Suprapubic skin (tissue), 4 donors: ENCODE measurements at places on chromosomes 3 and 15.

- DNase-seq: no peak
These were observed 167.6 kb upstream of the ST8SIA2 start for GRCh38 chr15:92226020-92226612.

DNA sequence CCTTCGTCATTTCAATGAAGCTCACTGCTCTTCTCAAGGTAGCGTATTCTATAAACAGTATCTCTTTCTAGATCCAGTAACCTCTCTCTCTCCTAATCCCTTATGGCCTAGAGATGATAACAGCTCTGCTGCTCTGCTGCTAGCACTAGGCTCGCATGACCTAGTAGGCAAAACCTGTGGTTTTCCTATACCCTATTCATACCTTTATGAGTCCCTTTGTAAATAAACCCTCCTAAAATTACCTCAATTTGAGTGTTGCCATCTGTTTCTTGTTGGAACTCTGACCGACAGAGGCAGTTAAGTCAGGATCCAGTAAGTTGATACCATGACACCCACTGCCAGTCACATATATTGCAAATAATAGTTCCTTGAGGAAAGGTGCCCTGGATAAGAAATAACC, 7.3 kb downstream of the CCDC14 start:
- DNase-seq: no peak

GRCh38 chr3:40576396-40576795, 51.6 kb downstream of the ZNF621 start:
- no peak for DNase-seq

DNA sequence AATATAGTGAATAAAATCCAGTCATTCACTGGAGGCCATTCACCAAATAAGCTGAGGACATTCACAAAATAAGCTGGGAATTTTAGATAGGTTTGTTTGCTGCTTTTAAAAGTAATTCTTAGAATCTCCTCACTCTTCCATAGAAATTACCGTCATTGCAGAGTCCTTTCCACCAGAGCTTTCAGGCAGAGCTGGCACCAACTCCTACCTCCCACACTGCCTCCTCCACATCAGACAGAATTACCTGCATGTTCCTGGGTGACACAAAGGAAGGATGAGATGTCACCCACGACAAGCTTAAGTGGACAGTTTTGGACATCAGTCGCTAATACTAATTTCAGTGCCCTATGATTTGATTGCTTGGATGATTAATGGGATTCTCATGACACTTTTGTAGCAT, 1113.2 kb downstream of the IGSF11 start:
- DNase-seq: no peak

GRCh38 chr15:27723821-27724220, 375.3 kb downstream of the OCA2 start:
- no peak for DNase-seq

- no peak for DNase-seq
These were observed 984.1 kb downstream of the EPHA3 start for GRCh38 chr3:90091549-90091948.

GRCh38 chr3:126557415-126557745, 1.4 kb downstream of the C3orf22 start:
- peak; percentile 49 for DNase-seq

- DNase-seq: no peak
These were observed 50.6 kb downstream of the AGTR1 start for GRCh38 chr3:148748283-148748682.

- no peak for DNase-seq
These were observed 125.4 kb upstream of the BFSP2 start for GRCh38 chr3:133274477-133274876.

GRCh38 chr3:73516631-73517030, 108.1 kb downstream of the PDZRN3 start:
- DNase-seq: no peak

DNA sequence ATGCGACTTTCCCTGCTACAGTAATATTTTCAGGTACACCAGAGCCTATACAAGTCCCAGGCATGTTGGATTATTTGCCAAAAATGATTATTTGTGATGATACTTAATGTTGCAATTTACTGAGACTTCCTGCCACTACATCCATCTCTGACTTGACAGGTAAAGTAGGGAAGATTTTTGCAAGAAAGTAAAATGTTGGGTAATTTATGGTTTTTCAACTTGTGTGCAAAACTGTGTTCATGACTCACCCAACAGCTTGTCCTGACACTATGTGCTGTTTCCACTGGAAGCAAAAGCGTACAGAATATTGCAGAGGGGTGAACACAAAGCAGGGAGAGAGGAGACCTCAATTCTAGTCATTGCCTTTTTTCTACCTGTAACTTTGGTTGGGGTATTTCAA, 5.4 kb upstream of the CRBN start:
- no peak for DNase-seq

GRCh38 chr15:100318880-100319279, 22.9 kb downstream of the ADAMTS17 start:
- no peak for DNase-seq

DNA sequence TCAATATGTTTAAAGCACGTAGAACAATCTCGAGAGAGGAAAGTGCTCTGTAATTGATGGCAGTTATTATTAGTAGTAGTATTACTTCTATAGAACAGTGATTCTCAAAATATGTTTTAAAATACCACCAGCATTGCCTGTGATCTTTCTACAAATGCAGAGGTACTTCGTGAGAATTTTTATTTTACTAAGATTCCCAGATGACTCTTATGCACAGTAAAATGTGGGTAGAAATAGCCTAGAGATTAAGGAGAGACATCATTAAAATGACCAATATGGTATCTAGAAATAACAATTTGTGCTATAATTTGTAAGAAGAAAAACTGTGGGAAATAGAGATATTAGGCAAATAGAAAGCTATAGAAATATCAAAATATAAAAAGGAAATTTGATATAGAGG, 157.9 kb downstream of the SUCNR1 start:
- DNase-seq: no peak

DNA sequence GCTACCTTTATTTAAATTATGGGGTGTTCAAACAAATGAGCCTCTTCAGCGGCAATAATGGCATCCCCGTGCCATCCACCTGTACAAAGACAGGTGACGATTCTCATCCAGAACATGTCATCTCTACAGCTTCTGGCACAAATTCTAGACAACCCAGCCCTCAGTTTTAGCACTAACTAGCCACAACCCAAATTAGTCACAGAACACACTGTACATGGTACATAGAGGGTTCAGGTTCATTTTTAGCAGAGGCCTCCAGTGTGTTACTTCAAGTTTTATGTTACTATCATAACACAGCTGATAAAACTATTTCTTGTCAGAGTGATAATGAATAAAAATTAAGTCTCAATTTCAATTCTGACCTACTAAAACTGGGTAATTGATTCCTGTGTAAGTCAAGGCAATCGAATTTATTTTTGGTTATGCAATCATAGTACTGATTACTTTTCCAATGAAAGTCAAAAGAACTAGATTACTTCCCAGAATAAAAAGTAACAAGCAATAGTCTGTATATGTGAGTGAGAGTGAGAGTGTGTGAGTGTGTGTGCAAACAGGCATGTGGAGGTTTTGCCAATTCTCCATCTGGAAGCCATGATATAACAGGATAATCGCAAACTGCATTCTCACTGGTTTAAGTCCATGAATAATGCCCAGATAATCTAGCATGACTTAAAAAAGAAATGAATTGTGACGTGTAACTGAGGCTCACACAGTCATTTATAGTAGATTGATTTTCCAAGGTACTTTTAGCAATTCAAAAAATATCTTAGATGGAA, 37.4 kb downstream of the SHQ1 start:
- DNase-seq: no peak

DNA sequence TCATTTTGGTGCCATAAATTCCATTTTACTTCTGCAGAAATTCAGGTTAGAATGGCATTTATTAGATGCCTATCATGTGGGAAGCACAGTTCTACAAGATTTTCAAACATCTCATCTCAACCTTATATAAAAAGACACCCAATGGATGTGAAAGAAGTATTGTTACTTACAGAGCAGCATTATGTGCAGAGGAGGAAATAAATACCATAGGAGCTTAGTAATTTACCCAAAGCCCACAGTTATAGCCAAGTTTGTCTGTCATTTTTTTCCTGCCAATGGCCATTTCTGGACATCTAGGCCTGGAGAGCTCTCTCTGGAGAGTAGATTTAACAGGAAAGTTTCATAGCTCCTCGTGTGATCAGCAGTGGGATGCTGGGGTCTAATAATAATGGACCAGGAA, 659.4 kb upstream of the NAALADL2 start:
- no peak for DNase-seq

DNA sequence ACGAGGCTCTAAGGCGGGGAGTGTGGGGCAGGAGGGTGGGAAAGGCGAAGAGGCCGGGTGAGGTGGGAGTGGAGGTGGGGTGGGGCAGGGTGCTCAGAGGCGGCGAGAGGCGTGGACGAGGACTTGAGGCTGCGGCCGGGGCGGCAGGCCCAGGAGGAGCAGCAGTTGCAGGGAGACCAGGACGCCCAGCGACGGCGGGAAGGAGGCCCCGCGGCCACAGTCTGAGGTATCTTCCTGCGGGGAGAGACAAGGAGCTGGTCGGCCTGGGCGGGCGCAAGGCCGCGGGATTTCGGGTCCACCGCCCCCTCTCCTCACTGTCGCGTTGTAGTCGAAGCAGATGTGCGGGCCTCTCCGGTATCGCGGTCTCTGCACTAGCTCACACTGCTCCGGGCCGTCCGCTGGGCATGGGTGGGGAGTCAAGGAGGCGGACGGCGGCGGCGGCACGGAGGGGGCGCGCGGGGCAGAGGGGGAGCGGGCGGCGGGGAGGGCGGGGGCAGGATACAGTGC, 5.3 kb upstream of the TMEM115 start:
- no peak for DNase-seq

- DNase-seq: no peak
These were observed 414.6 kb upstream of the TBL1XR1 start for GRCh38 chr3:177611752-177612334.

GRCh38 chr15:70029297-70029701, 68.4 kb downstream of the TLE3 start:
- DNase-seq: no peak

DNA sequence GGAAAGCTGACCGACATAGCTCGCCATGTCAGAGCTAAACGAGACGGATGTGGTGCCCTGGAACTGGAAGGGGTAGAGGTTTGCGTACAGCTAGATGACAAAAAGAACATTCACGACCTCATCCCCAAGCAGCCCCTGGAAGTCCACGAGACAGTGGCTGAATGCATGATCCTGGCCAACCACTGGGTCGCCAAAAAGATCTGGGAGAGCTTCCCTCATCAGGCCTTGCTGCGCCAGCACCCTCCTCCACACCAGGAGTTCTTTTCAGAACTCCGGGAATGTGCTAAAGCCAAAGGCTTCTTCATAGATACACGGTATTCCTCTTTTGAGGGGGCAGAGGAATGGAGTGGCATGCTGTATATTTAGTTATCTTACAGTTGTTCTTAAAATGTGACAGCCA, 30.4 kb downstream of the TIPIN start:
- DNase-seq: no peak

- no peak for DNase-seq
These were observed 4.2 kb downstream of the TP63 start for GRCh38 chr3:189635339-189635738.

- no peak for DNase-seq
These were observed 206.0 kb downstream of the RBMS3 start for GRCh38 chr3:29486917-29487316.

GRCh38 chr15:98581715-98582114, 66.6 kb upstream of the IGF1R start:
- no peak for DNase-seq

- no peak for DNase-seq
These were observed 16.3 kb upstream of the SNRK start for GRCh38 chr3:43270078-43270477.

DNA sequence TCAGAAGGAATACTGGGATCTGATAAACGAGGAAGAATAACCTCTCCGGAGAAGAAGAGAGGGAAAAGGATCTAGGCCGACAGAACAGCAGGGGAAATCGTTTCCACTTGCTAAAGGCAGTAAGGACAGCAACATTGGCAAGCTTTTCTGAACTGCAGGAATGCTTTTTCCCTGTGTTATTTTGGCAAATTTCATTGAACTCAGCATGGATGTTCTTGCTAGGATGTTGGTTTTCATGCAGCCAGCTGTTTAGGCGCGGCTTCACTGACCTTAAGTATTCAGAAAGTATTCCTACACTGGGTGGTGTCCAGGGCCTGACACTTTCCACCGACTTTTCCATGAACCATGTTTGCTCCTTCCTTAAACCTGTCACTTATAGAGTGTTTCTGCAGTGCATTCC, 489.7 kb downstream of the CNTN3 start:
- DNase-seq: no peak

- DNase-seq: no peak
These were observed 171.3 kb upstream of the GADL1 start for GRCh38 chr3:31065765-31066164.

DNA sequence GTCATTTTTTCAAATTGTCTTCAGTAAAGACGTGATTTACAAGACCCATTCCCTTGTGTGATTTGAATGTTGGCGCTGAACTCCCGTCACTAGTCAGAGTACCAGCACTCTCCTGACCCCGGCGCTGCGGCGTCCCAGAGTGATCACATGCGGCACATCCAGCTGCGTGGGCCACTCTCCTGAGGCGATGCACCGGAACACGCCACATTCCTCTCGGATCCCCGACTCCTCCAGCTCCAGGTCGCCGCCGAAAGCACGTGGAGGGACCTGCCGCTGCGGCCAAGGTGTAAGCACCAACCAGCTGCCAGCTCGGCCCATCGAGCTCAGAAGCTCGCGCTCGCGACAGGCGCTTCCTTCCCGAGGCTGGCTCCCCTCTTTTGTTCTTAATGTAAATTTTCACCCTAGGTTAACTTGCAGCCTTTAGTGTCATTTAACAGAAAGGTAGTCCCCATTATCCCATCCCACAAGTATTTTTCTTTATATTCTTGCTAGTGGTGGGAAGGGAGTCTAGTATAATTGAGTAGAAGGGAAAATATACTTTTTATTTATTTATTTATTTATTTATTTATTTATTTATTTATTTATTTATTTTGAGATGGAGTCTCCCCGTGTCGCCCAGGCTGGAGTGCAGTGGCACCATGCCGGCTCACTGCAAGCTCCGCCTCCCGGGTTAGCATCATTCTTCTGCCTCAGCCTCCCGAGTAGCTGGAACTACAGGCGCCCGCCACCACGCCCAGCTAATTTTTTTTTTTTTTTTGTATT, 61.7 kb upstream of the VGLL3 start:
- no peak for DNase-seq

- no peak for DNase-seq
These were observed 358.4 kb upstream of the NR2F2 start for GRCh38 chr15:95972041-95972553.

DNA sequence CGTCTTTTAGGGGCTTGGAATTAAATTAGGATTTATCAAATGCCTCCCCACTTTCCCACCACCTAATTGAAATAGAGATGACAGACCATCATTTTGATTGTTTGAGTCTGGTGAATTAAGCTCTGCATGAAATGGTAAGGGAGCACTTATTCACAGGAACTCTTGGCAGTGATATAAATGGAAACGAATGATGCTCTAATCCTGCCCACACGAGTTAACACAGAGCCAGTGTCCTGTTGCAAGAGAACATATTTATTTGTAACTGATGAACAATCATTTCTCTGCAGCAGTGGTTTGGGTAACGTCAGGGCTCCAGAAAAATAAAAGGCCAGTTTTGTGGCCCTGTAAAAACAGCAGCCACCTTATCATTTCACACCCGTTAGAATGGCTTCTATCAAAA, 163.3 kb downstream of the FEZF2 start:
- no peak for DNase-seq
